ENCODE measurements at places on chromosomes 1 and 21.
A peak's percentile ranks its signal among the peaks of the same experiment; 100 is the strongest.

- no peak for DNase-seq
Observed at GRCh38 chr1:224879162-224879803, 50.2 kb upstream of the DNAH14 start.

GRCh38 chr1:152855661-152856060, 4.1 kb upstream of the LCE7A start:
- no peak for DNase-seq

DNA sequence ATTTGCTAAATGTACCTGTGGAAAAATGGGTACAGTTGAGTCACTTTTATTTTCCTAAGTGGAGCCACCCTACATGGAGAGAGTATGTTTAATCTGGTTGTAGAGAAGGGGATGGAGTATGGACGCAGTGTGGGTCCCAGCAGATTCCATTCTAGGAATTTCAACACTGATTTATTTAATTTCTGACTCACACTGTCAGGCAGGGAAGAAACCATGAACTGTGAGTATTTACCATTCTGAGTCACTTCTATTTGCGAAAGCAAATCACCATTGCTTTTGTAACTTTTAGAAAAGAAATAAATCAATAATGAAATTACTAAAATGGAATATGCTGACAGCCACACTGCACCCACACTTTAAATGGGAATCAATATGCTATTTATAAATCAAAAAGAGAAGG, 339.0 kb downstream of the DSCAM start:
- no peak for DNase-seq

DNA sequence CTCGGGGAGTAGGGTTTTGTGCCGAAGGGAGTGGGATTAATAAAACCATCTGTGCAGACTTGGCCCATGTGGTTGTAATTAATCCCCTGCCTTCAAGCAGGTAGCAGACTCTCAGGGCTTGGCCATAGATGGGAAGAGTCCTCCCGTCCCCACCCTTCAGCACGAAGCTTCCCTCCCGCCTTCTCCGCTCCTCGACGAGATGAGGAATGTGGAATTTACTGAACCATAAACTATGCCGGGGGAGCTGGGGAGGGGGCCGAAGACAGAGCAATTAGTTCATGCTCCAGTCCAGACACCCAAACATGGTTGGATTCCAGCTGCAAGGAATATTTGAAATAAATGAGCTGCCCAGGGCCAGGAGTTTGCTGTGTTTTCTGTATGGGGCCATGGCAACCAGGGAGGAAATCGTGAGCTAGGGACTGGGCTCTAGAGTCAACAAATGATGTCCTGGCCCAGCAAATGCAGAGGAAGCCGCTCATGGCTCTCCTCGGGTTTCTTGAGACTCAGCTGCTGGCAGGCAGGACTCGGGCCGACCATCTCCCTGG, 78.8 kb downstream of the SPSB1 start:
- DNase-seq, result no peak

GRCh38 chr1:196598942-196599748, 9.1 kb downstream of the KCNT2 start:
- DNase-seq, result no peak

DNA sequence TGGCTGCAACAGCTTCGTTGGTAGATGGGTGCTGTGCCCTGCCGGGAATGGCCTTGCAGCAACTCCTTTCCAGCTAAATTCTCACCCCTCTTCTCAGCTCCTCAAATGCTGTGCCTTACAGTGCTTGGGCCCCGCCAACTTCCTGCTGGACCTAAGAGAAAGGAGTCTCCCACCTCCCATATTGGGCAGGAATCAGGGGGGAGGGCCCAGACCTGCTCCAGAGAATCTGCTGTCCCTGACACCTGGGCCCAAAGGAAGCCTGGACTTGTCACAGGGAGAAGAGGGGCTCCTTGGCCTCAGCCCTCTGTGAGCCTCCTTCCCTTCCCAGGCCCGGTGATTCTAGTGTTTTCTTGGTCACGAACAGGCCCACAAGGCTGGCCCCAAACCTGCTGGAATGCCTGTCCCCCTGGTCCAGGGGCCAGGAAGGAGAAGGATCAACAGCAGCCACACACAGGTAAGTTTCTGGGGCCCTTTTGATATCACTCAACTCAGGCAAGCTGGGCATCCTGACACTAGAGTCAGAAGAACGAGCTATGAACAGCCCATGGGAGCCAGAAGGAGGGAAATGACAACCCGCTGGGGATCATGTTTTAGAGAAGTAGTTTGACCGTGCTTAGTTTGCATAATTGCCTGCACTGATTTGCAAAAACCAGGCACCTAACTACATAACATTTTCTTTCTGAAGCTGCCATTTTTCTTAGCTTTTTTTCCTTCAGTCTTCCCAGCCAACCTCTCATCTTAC, 86.2 kb downstream of the CD247 start:
- no peak for DNase-seq

- DNase-seq, result no peak
Observed at GRCh38 chr21:40422896-40423635, 423.9 kb downstream of the DSCAM start.

GRCh38 chr1:245621589-245621988, 466.8 kb downstream of the KIF26B start:
- no peak for DNase-seq

GRCh38 chr1:93715529-93716126, 34.0 kb upstream of the BCAR3 start:
- no peak for DNase-seq

DNA sequence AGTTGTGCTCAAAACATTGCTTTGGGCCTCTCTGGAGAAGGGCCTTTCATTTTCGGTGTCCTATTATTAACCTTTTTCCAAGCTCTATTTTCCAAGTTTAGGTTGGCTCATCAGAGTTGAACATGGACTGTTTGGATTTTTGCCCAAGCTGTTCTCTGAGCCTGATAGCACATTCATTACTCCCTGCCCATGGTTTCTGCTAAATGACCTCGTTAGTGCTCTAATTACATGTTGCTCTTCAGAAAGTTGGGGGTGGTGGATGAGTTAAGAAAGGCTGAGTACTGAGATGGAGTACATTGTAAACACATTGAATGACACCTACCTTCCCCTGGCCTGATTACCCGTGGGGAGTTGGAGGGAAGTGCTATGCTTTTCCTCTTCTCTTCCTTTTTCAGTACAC, 38.9 kb downstream of the LMO4 start:
- no peak for DNase-seq

DNA sequence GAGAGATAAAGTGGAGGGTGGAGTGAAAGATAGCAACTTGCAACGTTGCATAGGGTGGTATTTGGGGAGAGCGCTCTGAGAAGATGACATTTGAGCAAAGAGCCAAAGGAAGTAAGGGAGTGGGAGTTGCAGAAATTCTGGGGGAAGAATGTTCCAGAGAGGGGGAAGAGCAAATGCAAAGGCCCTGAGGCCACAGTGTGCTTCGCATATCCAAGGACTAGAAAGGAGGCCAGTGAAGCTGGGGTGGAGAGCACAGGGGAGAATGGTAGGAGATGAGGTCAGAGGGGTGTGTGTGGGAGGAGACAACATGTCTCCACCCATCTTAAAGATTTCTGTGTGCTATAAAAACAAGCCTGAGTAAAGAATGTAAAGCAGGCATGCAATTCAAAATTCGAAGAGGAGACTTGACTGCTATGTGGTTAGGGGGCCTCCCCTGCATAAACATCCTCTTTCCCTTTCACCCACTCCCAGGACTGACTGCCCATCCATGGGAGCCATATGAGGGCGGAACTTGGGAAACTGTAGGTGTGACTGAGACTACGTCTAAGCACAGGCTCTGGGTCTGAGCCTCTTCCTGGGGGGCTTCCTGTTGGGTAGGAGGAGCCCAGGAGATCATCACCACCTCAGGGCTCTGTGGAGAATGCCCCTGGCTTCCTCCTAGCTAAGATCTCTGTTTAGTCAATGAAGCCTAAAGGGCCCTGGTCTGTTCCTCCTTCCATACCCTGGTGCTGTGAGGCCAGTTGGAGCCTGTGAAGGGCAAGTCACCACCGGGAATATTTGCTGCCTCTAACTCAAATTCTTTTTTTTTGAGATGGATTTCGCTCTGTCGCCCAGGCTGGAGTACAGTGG, 2.9 kb upstream of the CLIC4 start:
- no peak for DNase-seq

- DNase-seq, result no peak
Observed at GRCh38 chr1:158962983-158963382, 31.6 kb downstream of the PYHIN1 start.

DNA sequence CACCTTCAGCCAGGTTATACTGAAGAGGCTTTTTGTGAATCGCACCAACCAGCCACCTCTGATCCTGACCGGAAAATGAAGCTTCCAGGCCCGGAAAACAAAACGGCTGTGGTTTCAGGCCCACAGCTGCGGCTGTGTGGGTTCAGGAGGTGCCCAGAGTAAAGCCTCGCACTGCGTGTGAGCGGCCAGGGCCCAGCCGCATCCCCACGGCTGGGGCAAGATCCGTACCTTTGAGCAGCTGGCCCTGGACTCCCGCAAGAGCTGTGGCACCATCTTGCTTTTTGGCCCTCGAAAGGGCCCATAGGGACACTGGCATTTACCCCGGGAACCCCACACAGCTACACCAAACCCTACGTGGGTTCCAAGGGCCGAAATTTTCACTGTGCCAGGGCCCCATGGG, 63.0 kb downstream of the GLUL start:
- DNase-seq, result no peak

DNA sequence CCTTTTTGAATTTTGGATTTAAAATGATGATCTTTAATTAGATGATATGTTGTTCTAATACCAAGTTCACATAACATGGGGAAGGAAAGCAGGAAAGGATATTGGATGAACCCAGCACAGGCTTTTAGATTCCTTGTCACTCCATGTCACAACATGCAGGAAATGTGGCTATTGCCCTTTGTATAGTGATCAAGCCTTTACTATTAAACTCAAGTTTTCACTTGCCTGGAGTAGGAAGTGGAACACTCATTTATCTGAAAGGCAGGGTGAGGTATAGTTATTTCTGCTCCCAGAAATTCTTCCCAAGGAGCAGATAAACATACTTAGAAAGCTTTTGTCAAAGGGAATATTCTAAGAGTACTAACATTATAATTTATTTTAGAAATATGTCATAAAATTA, 37.2 kb upstream of the BCAS2 start:
- no peak for DNase-seq

DNA sequence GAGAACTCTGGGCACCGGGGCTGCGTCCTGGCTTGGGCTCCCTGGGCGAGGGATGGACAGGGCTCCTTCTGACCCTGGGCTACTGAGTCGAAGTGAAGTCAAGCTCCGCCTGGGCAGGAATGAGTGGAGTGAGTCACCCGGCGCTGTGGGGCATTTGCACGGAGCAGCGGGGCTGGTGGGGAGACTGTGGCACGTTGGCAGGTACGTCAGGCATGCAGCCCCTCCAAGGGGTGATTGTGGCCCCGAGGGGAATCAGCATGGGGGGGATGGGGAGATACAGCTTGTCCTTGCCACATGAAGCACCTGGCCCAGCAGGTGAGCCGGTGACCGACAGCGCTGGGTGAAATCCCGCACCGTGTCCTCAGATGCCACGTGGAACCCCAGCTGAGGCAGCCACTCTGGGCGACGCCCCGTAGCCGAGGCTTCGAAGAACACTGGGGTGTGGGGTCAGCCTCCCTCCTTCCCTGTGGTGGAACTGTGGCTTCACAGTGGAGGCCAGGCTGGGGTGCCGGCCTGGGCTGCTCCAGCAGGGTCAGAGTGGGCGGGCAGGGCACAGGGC, 62.3 kb downstream of the COL18A1 start:
- DNase-seq, result no peak

- DNase-seq, result no peak
Observed at GRCh38 chr1:58883037-58883887, 99.4 kb upstream of the JUN start.

DNA sequence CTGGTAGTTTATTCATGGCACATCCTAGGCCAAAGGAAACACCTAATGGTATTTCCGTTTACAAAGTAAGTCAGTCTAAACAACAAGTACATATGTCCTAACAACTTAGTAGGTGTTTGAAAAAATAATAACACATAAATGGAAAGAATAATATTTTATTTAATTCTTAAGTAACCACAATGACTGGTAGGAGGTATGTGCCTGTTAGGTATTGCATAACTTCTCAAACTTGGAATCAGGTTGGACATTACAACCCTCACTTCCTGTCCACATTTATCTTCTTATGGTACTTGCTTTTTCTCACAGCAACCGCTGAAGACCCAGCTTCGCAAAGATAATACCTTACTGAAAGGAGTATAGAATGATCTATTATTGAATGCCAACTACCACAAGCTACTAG, 64.2 kb downstream of the VPS13D start:
- DNase-seq, result no peak

- DNase-seq, result no peak
Observed at GRCh38 chr1:88813471-88813870, 77.9 kb downstream of the GTF2B start.

GRCh38 chr1:215418876-215419447, 148.1 kb upstream of the KCTD3 start:
- DNase-seq, result no peak

DNA sequence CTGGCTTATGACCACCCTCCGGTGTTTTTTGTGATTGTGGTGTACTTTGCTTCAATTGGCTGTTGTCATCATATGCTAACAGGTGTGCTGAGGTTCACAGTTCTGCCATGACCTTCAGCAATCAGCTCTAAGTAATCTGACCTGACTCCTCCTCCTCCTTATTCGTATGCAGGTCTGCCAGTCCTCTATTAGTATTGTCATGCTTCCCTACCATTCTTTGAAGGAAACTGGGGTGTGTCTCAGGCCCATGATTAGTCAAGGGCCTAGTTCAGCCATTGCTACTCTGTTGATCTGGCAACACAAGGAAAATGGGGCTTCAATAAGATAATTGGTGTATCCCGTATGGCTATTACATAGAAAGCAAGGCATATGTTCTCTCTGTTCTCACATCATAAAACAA, 332.3 kb upstream of the DPYD start:
- DNase-seq, result no peak

GRCh38 chr1:3940754-3941345, 40.8 kb upstream of the C1orf174 start:
- no peak for DNase-seq

DNA sequence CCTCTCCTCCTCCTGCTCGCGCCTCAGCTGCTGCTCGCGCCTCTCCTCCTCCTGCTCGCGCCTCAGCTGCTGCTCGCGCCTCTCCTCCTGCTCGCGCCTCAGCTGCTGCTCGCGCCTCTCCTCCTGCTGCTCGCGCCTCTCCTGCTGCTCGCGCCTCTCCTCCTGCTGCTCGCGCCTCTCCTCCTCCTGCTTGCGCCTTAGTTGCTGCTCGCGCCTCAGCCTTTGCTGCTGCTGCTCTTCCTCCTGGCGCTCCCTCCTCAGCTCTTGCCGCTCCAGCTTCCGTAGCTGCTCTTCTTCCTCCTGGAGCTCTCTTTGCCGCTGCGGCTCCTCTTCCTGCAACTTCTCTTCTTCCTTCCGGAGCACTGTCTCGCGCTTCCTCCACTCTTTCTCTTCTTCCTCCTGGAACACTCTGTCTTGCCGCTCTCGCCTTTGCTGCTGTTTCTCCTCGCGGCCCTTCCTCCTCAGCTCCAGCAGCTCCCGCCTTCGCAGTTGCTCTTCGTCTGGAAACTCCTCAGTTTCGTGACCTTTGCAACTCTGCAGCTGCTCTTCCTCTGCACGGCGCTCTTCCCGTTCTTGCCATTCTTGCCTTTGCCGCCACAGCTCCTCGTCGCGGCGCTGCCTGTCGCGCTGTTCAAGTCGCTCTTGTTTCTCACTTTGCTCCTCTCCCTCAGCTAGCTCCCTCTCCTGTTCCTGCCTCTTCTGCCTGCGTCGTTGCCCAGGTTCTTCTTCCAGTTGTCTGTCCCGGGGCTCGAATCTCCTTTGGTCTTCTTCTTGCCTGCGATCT, 3.0 kb downstream of the TCHH start:
- no peak for DNase-seq

- DNase-seq, result peak; percentile 3
Observed at GRCh38 chr21:43189936-43190335, 21.1 kb downstream of the CRYAA start.

GRCh38 chr1:61606448-61607312, 118.3 kb downstream of the TM2D1 start:
- no peak for DNase-seq
